NCI-H187 (cell line): ENCODE measurements at places on chromosomes 1 and 21.
A peak's percentile ranks its signal among the peaks of the same experiment; 100 is the strongest.

- DNase-seq, result no peak
These were observed 107.9 kb downstream of the SPSB1 start for GRCh38 chr1:9400425-9401079.

- no peak for DNase-seq
These were observed 51.7 kb downstream of the HUNK start for GRCh38 chr21:31924548-31924947.

DNA sequence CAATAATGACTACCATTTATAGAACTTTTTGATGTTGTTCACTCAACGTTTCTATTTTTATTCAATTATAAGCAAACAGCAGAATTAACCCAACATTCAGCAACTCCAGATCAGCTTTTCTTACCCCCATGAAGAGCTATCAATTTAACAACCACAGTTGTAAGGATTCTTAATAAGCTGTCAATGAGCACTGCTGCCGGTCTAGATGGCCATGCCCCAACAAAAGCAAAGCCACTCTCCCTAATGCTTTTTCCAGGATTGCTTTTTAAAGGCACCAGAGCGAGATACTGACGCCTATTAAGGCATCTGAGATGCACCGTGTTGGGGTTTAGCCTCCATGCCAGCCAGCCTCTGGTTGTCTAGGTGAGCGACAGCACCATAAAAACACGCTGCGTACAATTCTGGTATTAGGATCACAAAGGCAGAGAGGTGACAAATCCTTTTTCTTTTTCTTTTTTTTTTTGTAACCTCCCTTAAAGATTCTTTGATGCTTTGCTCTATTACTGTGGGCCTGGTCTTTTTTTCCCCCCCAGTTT is 39.5 kb downstream of the PTPRC start:
- no peak for DNase-seq

DNA sequence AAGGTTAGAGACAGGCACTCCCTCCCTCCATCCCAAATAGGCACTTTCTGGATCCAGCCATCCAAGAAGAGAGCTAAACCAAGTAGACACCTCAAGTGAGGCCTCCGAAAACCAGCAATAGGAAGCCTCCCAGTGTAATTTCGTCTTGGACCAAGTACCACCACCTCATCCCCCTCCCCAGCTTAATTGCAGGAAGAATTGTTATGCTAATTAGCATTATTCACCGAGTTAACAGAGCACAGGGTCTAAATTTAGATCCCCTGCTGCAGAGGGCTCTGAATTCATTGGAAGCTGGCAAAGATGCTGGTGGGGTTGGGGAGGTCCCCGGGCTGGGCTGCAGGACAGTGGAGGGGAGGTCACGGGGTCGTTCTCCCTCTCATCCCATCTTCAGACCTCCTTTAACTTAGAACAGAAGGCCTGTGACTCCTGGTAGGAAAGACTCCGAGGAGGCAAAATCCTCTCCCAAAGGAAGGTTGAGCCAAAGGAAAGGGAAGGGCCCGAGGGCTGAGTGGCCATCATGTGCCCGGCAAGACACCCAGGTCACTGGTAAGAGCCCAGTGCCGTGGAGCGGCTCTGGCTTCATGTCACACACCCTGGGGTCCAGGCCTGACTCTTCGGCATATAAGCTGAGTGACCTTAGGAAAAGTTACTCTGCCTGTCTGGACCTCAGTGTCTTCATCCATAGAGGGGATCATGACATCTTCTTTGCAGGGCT is 209.2 kb upstream of the GRIK3 start:
- no peak for DNase-seq

GRCh38 chr1:109664671-109665070 is 3.2 kb upstream of the GSTM2 start:
- DNase-seq, result no peak

DNA sequence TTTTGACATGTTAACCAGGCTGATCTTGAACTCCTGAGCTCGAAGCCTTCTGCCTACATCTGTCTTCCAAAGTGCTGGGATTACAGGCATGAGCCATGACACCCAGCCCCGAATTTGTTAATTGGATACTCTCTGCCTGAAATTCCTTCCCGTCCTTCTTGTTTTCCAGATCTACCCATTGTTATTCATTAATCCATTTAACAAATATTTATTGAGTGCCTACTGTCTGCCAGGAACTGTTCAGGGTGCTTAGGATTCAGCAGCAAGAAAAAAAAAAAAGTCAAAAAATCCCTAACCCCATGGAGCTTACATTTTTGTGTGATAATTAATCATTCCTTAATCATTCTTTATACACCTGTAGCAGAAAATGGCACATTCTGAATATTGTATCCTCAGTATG is 206.8 kb upstream of the FOXD3 start:
- no peak for DNase-seq

DNA sequence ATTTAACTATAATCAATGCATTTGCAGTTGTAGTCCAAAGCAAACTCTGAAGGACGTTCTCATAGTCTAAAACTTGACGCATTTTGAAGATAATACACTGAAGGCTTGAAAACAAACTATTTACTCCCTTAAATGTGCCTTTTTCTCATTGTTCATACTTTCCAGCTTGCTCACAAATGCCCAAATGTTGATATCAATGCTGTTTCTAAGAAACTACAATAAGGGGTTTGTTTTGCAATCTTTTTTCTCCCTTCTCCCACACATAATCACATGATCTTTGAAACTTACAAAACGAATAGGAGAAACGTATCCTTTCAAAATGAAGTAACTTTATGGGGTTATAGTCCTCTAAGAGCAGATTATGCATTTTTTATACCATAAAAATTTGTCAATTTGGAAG is 508.7 kb downstream of the DPYD start:
- no peak for DNase-seq

DNA sequence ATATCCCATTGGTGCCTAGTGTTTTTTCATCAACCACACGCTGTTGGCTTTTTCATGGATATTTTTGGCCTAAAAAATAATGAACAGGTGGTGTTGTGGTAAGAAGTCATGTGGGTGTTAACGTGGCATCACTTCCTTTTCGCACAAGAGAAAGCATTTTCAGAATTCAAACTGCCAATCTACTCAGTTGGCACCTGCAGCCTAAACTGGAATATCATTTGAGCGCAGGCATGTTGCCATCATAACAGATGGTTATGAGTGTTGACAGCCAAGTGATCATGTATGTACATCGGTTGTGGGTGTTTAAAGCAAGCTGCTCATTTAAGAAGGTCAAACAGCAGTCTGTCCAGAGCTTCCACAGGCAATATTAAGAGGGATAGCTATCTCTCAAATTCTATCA is 1963.0 kb downstream of the NCAM2 start:
- DNase-seq, result no peak

DNA sequence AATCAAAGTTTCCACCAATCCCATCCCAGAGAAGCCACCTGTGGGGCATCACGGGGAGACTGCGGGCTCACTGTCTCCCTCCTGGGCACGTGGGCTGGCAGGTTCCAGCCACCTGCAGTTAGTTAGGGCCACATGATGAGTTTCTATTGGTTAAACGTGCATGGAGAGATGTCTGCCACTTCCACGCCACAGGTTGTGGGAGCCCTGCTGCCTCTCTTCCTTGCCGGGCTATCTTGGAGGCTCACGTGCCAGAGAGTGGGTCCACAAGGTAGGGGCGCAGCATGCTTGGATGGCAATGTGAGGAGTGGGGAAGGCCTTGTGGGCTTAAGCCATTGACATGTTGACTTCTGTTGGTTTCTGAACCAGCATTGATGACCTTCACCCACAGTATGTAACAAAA is 3.5 kb downstream of the KRTAP10-7 start:
- DNase-seq, result no peak

DNA sequence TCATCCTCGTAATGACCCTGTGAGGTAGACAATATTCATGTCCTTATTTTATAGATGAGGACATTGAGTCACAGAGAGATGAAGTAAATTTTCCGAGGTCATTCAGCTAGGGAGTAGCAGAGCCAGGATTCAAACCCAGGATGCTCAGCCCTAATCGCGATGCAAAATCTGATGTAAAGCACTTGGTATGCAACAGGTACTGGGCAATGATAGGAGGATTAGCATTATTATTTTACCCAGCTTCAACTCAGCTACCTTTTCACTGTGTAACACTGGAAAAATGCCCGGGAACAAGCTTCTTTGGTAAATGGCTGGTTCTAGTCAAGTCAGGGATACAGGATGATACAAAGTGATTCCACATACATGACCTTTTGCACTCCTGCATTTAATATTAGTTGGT is 88.7 kb downstream of the ATP1A1 start:
- DNase-seq, result no peak

DNA sequence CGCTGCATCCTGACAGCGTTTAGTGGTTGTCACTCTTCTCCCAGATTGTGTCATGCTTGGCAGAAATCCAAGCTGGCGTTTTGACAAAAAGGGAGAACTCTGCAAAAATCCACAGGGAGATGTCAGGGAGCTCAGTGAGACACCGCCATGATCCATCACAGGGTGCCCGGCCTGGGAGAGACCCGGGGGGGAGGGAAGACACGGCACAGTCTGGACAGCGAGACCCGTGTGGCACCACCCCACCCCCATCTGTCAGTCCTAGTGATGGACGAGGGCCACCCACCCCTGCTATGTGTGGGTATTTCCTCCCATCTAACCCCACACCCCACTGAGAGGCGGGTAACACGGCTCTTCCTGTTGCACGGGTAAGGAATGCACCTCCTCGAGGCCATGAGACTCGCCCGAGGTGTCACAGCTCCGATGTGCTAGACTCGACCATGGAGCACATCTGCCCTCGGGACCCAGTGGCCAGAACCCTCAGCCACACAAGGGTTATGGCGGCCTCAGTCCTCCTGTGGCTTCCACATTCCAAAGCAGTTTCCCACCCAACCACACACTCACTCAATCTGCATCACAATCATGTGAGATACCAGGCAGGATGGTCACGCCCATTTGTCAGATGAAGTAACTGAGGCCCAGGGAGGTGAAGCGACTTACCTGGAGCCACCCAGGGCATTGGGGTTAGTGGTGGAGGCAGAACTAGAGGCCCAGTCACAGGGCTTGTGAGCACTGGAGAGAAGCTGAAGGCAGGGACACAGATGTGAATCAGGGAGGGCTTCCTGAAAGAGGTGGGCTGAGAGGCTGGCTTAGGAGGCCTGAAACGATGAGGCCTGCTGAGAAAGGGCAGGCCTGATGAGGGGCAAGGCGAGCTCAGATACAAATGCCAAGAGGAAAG is 688.5 kb downstream of the MATN1 start:
- DNase-seq, result no peak

- no peak for DNase-seq
These were observed 9.4 kb downstream of the DYRK1A start for GRCh38 chr21:37375866-37376574.

DNA sequence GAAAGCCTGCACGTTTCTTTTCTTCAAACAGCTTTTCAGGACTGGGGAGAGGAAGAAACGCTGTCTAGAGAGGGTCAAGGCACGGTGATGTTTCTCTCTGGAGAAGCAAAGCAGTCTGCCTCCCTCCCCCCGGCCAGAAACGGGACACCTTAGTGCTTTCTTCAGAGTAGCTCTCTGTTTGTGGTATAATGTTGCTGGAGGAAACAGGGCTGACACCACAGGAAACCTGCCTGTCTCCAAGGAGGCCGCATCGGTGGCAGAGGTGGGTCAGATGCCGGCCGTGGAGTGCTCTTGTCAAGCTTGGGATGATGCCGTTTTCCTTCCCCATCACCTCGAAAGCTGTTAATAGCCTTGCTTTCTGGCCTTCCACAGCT is 139.4 kb downstream of the DHRS3 start:
- no peak for DNase-seq

DNA sequence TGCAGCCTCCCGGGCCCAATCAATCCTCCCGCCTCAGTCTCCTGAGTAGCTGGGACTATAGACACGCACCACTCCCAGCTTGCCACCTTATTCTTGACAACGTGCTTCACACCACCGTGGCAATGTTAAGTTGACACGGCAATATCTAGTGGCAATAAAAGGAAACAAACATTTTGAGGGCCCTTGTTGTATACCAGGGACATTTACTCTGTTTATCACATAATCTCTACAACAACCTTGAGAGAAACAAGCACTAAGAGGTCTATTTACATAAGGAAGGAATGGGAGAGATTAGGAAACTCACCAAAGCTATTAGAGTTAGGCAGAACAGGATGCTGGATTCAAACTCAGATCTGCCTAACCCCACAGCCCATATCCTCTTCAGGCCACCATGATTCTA is 3.1 kb downstream of the KLHDC8A start:
- no peak for DNase-seq

GRCh38 chr21:42851812-42852665 is 27.3 kb downstream of the WDR4 start:
- no peak for DNase-seq

GRCh38 chr21:23131177-23131576 is 2133.0 kb downstream of the NCAM2 start:
- no peak for DNase-seq

GRCh38 chr1:81936853-81937252 is 136.1 kb downstream of the ADGRL2 start:
- DNase-seq, result no peak

GRCh38 chr1:164101802-164102201 is 457.2 kb upstream of the PBX1 start:
- no peak for DNase-seq

DNA sequence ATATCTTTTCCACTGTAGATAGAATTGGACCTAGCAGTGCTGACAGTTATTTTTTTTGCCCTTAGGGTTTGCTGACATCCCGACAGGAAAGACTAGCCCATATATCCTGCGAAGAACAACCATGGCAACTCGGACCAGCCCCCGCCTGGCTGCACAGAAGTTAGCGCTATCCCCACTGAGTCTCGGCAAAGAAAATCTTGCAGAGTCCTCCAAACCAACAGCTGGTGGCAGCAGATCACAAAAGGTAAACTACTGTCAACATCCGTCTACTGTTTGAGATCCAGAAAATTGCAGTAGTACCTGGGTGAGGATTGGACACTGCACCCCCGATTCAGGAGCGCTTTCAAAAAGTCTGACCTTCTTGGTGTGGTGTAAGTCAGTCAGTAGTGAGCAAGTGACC is 55.8 kb downstream of the CENPF start:
- no peak for DNase-seq

- no peak for DNase-seq
These were observed 41.6 kb downstream of the MFSD2A start for GRCh38 chr1:39996396-39997004.

DNA sequence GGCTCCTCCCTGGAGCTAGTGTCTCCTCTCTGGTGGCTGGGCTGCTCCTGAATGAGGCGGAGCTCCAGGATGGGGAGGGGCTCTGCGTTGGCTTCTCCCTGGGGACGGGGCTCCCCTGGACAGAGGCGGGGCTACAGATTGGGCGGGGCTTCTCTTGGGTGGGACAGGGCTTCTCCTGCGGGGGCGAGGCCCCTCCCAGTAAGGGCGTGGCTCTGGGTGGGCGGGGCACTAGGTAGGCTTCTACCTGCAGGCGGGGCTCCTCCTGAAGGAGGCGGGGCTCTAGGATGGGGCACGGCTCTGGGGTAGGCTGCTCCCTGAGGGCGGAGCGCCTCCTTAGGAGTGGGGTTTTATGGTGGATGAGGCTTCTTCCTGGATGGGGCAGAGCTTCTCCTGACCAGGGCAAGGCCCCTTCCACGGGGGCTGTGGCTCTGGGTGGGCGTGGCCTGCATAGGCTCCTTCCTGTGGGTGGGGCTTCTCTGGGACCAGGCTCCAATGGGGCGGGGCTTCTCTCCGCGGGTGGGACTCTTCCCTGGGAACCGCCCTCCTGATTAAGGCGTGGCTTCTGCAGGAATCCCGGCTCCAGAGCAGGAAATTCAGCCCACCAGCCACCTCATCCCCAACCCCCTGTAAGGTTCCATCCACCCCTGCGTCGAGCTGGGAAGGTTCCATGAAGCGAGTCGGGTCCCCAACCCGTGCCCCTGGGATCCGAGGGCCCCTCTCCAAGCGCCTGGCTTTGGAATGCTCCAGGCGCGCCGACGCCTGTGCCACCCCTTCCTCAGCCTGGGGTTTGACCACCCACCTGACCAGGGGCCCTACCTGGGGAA is 22.7 kb upstream of the ARF1 start:
- peak; percentile 79 for DNase-seq
